ENCODE measurements at places on chromosomes 11 and 22.

GRCh38 chr11:68751331-68751856 lies at the start of gene TESMIN:
TESMIN (minus strand) TSS chr11:68751520; CDS start chr11:68750660, 860 bp downstream.
- DNase-seq: peak; percentile 83

DNA sequence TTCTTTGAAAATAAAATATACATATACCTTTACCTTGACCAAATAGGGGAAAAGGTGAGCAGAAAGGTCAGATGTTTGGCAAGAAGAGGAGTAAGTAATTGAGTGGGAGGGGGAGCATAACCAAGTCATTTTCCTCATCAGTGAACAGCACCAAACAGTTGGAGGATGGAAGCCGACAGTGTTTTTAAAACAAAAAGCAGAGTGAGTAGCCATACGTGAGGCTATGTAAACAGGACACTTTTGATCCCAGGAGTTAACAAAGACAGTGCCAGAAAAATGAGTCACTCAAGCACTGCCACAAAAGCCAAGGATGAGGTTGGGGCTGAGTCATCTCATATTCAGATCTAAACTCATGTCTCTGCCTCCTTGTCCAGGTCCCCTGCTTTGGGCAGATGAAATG lies 734.7 kb downstream of the KCNA4 start:
- DNase-seq: peak; percentile 94

GRCh38 chr22:38487946-38488345 lies 18.2 kb downstream of the DDX17 start:
- DNase-seq: no peak

DNA sequence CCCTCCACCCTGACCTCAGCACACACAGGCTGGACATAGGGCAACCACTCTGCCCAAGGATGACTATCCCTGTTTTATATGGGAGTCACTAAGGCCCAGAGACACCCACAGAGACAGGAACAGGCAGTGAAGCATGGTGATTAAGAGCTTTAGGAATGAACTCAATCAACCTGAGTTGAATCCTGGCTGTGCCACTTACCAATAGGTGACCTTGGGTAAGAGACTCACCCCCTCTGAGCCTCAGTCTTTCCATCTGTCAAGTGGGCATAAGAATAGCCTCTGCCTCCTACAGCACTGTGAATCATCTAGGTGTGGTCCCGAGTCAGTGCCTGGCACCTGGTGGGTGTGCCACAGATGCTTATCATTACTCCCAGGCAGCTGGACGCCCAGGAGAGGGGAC lies 6.8 kb downstream of the CRYBB1 start:
- DNase-seq: peak; percentile 44

DNA sequence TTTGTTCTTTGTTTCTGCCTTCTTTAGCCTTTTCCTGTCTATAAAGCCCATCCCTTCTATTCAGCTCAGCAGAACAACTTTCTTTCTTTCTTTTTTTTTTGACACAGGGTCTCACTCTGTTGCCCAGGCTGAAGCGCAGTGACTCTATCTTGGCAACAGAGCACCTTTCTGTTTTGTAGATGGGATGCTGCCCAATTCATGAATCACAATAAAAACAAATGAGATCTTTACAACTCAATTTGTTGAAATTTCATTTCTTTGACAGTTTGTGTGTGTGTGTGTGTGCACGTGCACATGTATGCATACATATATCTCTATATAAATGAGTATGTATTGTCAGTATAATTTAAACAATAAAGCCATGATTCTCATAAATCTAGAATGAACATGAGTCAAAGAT lies 25.5 kb downstream of the TSPAN18 start:
- DNase-seq: no peak

DNA sequence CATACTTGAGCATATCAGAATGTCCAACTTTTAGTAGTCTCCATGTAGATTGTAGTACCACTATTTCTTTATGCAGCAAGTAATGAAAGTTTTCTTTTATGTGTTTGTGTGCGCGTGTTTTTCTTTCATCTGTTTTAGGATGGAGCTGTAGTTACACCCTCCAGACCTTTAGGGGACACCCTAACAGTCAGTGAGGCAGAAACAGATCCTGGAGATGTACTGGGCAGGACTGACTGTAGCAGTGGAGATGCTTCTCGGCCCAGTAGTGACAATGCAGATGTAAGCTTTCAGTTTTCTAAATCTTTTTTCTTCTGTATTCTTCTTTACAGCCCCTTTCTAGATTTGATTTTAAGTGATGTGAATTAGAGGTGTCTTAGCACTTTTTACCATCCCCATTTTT lies 79.9 kb upstream of the GRIK4 start:
- peak; percentile 70 for DNase-seq

- peak; percentile 34 for DNase-seq
These were observed 1.6 kb upstream of the KMT2A start for GRCh38 chr11:118434553-118435289.

GRCh38 chr22:19720150-19720827 lies 3.0 kb upstream of the GP1BB start:
- DNase-seq: no peak

DNA sequence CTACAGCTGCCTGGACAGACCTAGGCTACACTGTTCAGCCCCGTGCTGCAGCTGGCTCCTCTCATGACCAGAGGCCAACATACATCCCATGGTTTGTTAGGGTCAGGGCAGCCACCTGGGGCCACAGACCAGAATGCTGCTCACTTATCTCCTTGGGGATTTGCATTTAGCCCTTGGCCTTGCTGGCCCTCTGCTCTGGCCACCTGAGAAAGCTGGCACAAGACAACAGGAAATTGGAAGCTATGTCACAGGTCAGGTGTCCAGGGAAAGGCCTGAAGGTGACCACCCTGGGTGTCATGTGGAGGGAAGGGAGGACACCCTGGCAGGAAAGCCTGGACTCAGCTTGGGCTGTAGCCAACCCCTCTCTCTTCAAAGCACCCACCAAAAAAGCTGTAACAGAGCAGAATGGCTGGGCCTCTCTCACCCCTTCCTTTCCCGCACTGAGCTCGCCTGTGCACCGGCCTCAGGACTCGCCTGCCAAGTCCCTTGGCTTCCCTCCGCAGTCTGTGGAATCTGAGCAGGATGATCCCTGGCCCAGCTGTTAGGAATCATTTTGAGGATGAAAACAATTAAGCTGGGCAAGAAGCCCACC lies 86.3 kb downstream of the SNX19 start:
- no peak for DNase-seq

GRCh38 chr11:76672431-76673175 lies 2.1 kb upstream of the LRRC32 start:
- no peak for DNase-seq

GRCh38 chr11:124812876-124813275 lies 12.7 kb upstream of the MSANTD2 start:
- DNase-seq: peak; percentile 69

DNA sequence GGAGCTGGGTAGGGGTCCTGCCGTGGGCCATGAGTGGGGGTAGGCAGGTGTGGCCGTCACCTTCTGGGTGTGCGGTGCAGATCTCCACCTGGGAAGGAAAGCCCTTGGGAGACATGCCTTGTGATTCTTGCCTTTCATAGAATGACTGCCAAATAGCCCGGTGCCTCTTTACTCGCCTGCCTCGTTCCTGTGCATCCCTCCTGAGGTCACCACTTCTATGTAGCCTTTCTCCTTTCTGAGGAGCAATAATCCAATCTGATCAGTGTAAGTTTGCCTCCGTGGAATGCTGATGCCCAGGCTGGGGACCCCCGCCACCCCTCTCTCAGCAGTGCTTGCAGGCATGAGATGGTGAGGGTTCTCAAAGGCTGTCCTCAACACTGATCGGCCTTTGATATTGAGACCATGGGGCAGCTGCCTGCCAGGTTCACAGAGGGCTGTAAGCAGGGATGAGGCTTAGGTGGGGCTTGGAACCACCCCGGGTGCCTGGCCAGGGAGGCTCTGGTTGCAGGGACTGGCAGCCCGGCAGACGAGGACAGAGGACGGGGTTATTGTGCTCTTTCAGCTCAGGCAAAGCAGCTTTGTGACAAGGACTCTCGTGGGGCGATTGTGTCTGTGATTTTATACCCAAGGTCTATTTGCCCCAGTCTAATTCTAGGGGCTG lies 86.1 kb upstream of the WNT7B start:
- no peak for DNase-seq

DNA sequence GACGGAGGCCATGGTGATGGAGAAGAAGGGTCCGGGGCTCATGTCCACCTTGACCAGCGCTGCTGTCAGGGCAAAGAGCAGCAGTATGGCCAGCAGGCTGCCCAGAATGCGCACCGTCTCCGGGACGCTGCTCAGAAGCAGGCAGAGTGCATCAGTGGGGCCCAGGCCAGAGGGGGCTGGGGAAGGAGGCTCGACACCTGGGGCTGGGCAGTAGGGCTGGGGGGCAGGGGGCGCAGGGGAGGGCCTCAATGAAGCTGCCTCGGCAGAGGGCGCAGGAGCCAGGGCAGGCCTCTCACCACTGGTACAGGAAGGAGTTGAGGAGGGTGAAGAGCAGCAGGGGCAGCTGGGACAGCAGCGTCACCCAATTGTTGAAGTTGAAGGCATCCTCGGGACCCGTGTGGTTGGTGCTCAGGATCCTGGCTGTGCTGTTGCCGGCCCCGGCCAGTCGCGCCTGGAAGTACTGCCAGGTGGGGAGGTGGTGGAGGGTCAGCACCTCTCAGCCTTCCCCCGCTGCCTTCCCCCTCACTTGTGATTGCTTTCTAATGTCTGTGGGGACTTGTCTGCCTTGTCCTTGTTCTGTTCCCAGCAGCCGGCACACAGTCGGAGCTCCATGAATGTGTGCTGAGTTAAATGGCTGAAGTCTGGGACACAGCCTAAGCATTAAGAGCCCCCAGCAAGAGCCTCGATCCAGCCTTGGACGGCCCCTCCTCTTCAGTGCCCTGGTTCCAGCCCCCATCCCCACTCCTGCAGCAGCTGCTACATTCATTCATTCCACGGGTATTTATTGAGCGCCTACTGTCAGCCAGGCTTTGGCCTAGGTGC lies 2.3 kb downstream of the SLC29A2 start:
- DNase-seq: no peak

GRCh38 chr11:8766043-8766987 lies 83.7 kb downstream of the RPL27A start:
- peak; percentile 43 for DNase-seq

GRCh38 chr11:69173925-69174581 lies 18.3 kb downstream of the SMIM38 start:
- DNase-seq: no peak

GRCh38 chr22:43990044-43990443 lies 34.1 kb upstream of the PARVB start:
- DNase-seq: no peak

GRCh38 chr11:122270535-122270934 lies 154.5 kb upstream of the BLID start:
- DNase-seq: no peak

DNA sequence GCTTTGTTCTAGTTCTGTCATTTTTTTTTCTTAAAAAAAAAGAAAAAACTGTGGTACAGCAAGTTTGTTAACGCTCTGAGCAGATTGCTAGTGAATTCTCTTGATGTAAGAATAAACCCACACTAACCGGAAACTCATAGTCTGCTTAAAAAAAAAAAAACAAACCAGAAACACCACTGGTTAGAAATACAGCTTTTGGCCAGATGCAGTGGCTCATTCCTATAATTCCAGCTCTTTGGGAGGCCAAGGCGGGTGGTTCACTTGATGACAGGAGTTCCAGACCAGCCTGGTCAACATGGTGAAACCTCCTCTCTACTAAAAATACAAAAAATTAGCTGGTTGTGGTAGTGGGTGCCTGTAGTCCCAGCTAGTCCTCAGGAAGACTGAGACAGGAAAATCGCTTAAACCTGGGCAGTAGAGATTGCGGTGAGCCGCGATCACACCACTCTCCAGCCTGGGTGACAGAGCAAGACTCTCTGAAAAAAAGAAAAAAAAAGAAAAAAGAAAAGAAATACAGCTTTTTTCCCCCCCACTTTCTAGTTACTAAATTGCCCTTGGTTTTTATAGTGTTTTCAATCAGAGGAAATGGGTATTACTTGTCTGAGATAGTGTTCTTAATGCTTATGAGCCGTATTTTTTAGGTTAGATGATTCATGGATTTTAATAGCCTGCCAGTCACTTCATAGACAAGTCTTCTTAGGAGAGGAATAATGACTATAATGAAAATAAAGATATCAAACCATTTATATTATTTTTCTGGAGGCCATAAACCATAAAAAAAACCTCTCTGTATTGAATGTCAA lies 222.8 kb downstream of the DDX10 start:
- peak; percentile 16 for DNase-seq

DNA sequence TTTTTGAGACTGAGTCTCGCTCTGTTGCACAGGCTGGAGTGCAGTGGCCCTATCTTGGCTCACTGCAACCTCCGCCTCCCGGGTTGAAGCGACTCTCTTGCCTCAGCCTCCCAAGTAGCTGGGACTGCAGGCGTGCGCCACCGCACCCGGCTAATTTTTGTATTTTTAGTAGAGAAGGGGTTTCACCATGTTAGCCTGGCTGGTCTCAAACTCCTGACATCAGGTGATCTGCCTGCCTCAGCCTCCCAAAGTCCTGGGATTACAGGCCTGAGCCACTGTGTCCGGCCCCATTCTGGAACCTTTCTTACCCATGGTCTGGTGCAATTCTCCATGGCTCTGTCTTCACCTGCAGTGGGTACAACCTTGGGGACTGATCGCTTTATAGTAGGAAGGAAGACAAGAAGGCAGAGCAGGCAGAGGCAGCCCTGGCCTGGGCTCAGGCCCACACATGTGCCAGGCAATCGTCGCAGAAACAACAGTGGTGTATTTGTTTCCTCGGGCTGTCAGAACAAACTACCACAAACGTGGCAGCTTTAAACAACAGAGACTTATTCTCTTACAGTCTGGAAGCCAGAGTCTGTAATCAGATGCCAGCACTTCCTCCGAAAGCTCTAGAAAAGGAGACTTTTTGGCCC lies 4.0 kb upstream of the PTGDR2 start:
- no peak for DNase-seq

GRCh38 chr22:36928196-36928595 lies 14.8 kb downstream of the CSF2RB start:
- no peak for DNase-seq

GRCh38 chr11:1548221-1549070 lies 23.6 kb downstream of the DUSP8 start:
- DNase-seq: peak; percentile 45

DNA sequence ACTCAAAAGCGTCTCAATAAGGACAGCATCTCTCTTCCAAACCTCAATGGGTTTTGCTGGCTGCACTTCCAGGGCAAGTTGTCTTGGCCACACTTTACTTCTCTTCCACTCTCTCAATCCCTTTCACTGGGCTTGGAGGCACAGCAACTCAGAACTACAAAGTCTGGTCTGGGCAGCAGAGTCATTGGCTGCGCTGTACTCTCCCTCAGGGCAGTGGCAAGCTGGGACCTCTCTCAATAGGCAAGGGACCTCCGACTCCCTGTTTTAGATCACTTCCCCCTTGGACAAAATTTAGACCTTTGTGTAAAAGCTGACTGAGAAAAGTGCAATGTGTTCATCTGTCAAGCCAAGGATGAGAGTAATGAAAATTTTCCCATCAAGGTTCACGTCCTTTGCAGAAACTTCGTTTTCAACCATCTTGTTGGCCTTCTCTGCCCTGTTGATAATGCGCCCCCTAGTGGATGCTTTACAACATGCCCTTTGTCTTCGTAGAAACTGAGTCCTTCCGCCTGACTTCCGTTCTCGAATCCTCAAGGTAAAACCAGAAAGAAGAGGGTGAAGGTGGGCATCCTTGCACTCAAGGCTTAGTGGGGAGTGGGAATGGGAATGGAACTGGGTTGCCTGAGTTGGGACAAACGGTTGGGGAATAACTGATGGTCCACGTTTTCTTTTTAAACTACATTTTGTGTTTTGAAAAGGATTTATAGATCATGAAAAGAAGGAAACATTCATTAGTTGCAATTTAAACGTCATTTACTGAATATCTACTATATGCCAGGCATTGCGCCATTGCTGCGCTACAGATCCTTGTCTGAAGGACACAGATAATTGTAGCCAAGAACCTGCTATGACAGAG lies 99.1 kb downstream of the CD44 start:
- peak; percentile 55 for DNase-seq

- DNase-seq: no peak
These were observed 1.1 kb upstream of the RAC2 start for GRCh38 chr22:37244922-37245722.
